ENCODE measurements at places on chromosomes 11 and 22.

- H3K4me3 ChIP-seq: no peak overlapping the region
- no peaks in the 10 kb centered on the region for H3K4me1 ChIP-seq
Measured at GRCh38 chr11:94948070-94948617, 25.2 kb downstream of the CWC15 start.

DNA sequence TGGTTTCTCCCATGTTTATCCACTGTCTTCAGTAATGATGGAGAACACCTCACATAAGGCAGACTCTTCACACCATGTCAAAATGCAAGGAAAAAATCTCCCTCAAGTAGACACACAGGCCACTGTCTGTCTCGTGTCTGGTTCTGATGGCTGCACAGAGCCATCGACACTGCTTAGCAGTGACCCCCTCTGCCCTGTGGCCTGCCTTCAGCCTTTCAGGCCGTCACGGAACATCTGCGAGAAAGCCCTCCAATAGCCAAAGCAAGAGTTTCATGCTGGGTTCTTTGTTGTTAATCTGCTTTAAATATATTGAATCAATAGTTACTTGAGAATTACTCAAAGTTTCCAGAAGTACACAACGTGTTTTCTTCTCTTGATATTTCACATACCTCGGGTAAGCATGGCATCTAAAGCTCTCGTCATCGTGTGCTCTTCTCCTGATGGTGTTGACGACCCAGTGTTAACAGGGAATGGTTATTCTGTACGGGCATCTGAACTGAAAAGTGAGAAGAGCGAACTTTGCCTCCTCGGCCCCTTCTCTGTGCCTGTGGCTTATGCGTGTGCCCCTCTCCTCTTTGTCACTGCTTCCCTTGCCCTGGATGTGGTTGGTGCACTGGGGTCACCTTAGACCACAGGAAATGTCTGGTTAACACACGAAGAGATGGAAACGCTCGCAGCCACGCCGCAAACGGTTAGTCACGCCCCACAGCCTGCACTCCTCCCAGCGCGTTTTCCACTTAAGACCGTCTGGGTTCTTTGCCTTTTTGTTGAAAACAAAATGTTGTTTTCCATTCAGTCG is 33.4 kb upstream of the CTTN start:
- no peak for DNase-seq
- H3K36me3 ChIP-seq: peaks cover 14% of the 10 kb centered on the region
- no peak overlapping the region for H3K4me3 ChIP-seq
- H3K27me3 ChIP-seq: no peaks in the 10 kb centered on the region
- H3K4me1 ChIP-seq: no peaks in the 10 kb centered on the region

DNA sequence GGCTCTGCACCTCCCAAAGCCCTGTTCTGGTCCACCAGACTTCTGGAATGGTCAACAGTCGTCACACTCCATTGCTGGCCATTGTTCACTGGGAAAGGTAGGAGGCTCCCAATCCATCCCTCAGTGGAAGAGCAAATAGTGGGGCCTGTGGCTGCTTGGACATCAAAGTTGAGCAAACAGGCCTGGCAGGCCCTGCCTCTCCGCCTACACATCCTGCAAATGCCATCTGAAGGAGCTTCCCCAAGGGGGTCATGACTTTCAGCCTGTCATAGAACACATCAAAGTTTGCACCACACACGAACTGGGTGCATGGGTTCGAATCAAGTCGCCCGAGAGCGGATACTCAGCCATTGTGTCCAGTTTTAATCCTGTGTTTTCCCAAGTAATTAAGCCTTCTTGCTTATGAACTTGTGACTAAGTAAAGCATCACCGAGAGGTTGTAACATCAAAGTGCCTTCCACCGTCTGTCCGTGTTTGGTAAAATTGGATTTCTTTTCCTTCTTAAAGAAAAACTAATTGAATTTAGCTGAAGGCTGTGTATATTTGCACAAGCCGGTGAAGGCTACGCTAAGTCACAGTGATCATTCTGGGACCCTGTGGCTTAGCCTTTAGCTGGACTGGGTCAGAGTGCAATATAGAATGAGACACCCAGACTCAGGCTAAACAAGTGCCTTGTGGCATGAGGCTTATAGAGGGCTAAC is 36.1 kb downstream of the CLPB start:
- H3K4me1 ChIP-seq: no peaks in the 10 kb centered on the region
- DNase-seq: no peak
- H3K27me3 ChIP-seq: no peaks in the 10 kb centered on the region
- no peak overlapping the region for H3K27ac ChIP-seq

GRCh38 chr11:88521799-88522201 is 184.3 kb upstream of the CTSC start:
- no peak overlapping the region for H3K27ac ChIP-seq
- no peak overlapping the region for H3K4me3 ChIP-seq
- no peaks in the 10 kb centered on the region for H3K4me1 ChIP-seq
- no peak for DNase-seq

DNA sequence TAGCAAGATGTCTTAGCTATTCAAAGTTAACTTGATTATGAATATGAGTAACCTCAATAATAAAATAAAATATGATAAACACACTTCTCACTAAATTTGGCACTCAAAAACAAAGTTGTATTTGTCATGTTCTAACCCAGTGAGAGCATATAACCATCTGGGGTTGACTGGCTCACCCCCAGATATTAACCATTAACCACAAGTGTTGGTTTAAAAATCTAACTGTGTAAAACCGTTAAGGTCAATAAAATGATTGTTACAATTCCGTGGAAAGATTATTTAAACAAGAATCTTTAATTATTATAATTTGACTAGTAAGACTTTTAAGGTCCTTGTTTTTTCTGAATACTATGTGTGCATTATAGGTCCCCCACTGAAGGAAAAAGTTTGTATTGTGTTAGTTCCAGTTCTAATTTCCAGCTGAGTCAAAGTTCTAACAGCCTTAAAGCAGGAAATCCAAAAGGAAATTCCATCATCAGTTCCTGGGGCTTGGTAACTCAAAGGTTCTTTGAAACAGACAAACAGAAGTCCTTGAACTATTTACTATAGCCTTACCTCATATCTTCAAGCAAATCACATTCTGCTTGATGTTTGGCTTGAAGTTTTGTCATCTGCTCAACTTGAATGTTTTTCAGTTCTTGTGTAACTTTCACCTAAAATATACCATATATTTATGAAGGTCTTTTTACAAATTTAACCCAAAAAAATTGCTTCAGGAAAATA is 2.5 kb downstream of the FCHSD2 start:
- no peak overlapping the region for H3K4me3 ChIP-seq
- H3K36me3 ChIP-seq: no peaks in the 10 kb centered on the region
- no peak overlapping the region for H3K27ac ChIP-seq
- 0 out of 2 replicates have a peak, but pooled peaks cover 2% of the 10 kb centered on the region for H3K4me1 ChIP-seq
- no peak for DNase-seq

DNA sequence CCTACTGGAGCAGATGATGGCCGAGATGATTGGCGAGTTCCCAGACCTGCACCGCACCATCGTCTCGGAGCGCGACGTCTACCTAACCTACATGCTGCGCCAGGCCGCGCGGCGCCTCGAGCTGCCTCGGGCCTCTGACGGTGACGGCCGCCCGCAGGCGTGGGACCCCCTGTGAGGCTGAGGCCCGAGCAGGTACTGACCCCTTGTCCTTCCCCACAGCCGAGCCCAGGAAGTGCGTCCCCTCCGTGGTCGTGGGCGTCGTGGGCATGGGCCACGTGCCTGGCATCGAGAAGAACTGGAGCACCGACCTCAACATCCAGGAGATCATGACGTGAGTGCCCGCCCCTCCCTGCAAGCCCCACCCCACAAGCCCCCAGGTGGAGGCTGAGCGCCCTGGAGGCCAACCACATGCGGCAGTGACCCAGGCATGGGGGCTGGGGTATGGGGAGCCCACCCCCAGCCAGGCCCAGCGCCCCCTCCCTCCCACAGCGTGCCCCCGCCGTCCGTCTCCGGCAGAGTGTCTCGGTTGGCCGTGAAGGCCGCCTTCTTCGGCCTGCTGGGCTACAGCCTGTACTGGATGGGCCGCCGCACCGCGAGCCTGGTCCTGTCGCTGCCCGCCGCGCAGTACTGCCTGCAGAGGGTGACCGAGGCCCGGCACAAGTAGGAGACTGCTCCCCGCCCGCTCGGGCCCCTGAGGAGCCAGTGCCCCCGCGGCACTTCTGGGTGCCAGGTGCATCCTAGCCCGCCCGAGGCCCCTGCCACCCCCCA is 2.8 kb upstream of the SELENOO start:
- DNase-seq: no peak
- peaks cover 2% of the 10 kb centered on the region for H3K4me1 ChIP-seq
- H3K27me3 ChIP-seq: no peaks in the 10 kb centered on the region
- H3K36me3 ChIP-seq: peaks cover 27% of the 10 kb centered on the region

GRCh38 chr11:96267001-96267495 is 75.9 kb downstream of the MAML2 start:
- H3K4me1 ChIP-seq: peaks cover 4% of the 10 kb centered on the region
- no peaks in the 10 kb centered on the region for H3K27me3 ChIP-seq
- H3K4me3 ChIP-seq: no peak overlapping the region

GRCh38 chr22:31556627-31557203 is 60.4 kb downstream of the SFI1 start:
- no peaks in the 10 kb centered on the region for H3K4me1 ChIP-seq
- no peaks in the 10 kb centered on the region for H3K36me3 ChIP-seq
- no peak for DNase-seq
- no peaks in the 10 kb centered on the region for H3K27me3 ChIP-seq
- no peak overlapping the region for H3K27ac ChIP-seq

- peaks cover 5% of the 10 kb centered on the region for H3K4me1 ChIP-seq
- no peaks in the 10 kb centered on the region for H3K36me3 ChIP-seq
- H3K27me3 ChIP-seq: no peaks in the 10 kb centered on the region
- no peak for DNase-seq
- no peak overlapping the region for H3K27ac ChIP-seq
Measured at GRCh38 chr11:125448136-125448535, 47.9 kb downstream of the FEZ1 start.

GRCh38 chr11:61056571-61056970 is 45.7 kb upstream of the CD5 start:
- H3K36me3 ChIP-seq: no peaks in the 10 kb centered on the region
- H3K4me1 ChIP-seq: no peaks in the 10 kb centered on the region
- H3K27ac ChIP-seq: no peak overlapping the region
- no peak for DNase-seq
- no peaks in the 10 kb centered on the region for H3K27me3 ChIP-seq

DNA sequence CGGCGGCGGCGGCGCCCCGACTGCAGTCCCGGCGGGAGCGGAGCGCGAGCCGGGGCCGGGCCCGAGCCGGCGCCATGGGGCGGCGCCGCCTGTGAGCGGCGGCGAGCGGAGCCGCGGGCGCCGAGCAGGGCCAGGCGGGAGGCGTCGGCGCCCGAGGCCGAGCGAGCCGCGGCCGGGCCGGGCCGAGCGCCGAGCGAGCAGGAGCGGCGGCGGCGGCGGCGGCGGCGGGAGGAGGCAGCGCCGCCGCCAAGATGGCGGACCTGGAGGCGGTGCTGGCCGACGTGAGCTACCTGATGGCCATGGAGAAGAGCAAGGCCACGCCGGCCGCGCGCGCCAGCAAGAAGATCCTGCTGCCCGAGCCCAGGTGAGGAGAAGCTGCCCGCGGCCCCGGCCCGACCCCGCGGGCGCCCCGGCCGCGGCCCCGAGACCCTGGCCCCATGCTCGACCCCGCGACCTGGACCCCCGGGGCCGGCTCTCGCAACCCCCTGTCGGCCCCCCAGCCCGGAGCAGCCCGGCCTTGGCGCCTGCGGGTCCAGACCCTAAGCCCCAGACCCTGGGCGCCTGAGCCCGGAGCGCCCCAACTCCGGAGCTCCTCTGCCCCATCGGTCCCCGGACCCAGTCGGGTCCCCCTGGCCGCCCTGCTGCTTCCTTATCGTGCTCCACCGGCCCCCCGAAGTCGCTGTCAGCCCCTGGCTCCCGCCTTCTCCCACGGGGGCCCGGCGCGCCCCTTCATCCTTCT is at the start of gene GRK2:
Gene GRK2, plus strand, starts transcription at position 25 of the 739 bp plus-strand sequence. Its CDS starts 227 bp downstream, at position 252.
- peaks cover 12% of the 10 kb centered on the region for H3K4me1 ChIP-seq
- no peaks in the 10 kb centered on the region for H3K36me3 ChIP-seq
- DNase-seq: no peak
- no peaks in the 10 kb centered on the region for H3K27me3 ChIP-seq
- H3K4me3 ChIP-seq: peak within 1 kb of the TSS; percentile 70

DNA sequence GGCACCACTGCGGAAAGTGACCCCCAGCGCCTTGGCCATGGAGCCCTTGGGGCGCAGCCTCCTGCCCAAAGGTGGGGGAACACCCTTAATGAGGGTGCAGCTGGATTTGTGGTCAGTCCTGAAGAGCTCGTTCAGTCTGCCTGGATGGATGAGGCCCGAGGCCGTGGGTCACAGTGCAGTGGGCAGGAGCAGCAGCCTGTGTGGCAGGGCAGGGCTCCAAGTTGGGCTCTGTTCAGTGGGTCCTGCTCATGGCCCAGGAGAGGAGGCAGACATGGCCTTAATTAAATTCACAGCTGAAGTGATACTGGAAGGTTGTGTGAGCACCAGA is 33.3 kb downstream of the FAM83F start:
- H3K4me3 ChIP-seq: no peak overlapping the region
- no peaks in the 10 kb centered on the region for H3K36me3 ChIP-seq
- peaks cover 3% of the 10 kb centered on the region for H3K4me1 ChIP-seq
- H3K27ac ChIP-seq: no peak overlapping the region

- no peak for DNase-seq
- H3K4me3 ChIP-seq: no peak overlapping the region
- H3K36me3 ChIP-seq: no peaks in the 10 kb centered on the region
- H3K27ac ChIP-seq: no peak overlapping the region
Measured at GRCh38 chr11:98036810-98037209, 983.9 kb upstream of the CNTN5 start.

DNA sequence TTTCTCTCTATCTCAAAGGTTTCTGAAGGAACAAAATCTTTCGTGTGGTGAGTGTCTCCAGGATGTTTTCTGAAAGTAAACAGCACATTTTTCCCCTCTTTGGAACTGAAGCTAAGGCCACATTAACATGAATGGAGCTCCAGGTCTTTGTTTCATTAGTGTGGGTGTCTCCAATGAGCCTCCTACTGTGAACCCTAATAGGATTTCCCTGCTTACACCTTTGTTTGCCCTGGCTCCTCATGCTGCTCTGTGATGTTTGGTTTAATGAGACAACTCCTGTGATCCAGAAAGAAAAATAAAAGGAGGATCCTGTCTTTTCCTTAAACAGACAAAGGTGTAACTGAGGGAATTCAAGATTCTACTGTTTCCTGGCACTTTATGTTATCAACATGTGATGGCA is 76.9 kb upstream of the SLC6A5 start:
- peaks cover 3% of the 10 kb centered on the region for H3K4me1 ChIP-seq
- no peaks in the 10 kb centered on the region for H3K36me3 ChIP-seq
- no peak for DNase-seq
- no peaks in the 10 kb centered on the region for H3K27me3 ChIP-seq
- no peak overlapping the region for H3K4me3 ChIP-seq

- no peak overlapping the region for H3K4me3 ChIP-seq
- no peak overlapping the region for H3K27ac ChIP-seq
- H3K27me3 ChIP-seq: 0 out of 2 replicates have a peak, but pooled peaks cover 1% of the 10 kb centered on the region
Measured at GRCh38 chr11:2328656-2329354, 27.0 kb downstream of the TSPAN32 start.

Measured in iPS DF 6.9 (cell line).